ENCODE measurements at places on chromosomes 7 and 10. TPM values are rescaled to one million over a fixed set of nuclear protein-coding genes. Genes with fewer than 3 reads are reported as not detected.

- DNase-seq = no peak
Observed at GRCh38 chr7:3244241-3244814, 56.7 kb upstream of the SDK1 start.

- DNase-seq = no peak
Observed at GRCh38 chr7:145497911-145498525, 618.6 kb upstream of the CNTNAP2 start.

The TNS3 gene
- 63.4 TPM for total RNA-seq

DNA sequence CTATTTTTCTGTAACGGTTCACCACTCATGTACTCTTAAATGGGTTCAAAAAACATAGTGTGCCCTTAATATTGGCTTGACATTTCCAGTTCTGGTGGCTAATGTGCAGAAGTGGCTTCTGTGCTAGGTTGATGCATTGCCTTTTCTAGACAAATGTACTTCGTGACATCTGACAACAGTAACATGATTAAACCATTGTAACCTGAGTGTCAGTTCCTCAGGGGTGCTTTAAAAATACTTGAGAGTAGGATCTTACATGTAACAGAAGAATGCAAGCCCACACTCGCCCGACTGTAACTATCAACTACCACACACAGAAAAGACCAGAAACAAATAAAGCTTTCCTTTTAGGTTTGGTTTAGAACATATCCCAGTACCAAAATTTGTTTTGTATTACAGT is 393.4 kb upstream of the NFE2L3 start:
- DNase-seq = no peak

DNA sequence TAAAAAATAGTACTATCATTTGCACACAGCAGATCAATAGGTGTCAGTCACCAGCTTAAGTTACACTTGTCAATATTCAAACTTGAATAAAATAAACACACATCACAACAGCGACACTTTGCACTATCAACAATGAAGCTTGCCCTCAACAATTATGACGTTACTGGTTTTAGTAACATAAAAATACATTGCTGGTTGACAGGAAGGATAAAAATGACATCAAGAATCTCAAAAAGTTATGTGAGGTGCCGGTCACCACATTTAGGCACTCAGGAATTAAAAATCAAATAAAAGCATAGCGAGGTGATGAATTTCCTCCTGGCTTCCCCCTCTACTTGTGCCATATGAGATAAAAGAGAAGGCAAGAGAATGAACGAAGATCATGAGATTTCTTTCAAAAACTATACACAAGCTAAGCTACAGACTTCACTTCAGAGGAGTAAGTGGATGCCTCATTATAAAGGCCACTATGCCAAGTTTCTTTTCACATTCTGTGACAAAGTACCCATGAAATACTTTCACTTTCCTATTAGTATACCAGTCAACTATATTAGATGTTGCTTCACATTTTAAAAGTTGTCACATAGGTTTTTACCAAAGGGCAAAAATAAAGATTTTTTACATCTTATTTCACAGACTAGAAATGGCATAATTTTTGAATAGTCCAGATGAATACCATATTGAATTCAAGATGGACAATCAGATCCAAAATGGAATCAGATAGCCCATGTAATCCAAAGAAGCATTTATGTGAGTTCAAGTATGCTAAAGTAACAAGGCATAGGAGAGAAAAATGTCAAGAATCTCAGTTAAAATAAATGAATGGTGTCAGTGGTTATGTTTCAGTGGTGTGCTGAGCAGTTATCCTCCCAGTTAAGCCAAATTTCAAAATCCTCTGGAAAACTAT is 3.6 kb downstream of the CCDC71L start:
- no peak for DNase-seq

The GIMAP6 gene
- not detected for total RNA-seq

The NOS3 gene
- total RNA-seq = not detected

DNA sequence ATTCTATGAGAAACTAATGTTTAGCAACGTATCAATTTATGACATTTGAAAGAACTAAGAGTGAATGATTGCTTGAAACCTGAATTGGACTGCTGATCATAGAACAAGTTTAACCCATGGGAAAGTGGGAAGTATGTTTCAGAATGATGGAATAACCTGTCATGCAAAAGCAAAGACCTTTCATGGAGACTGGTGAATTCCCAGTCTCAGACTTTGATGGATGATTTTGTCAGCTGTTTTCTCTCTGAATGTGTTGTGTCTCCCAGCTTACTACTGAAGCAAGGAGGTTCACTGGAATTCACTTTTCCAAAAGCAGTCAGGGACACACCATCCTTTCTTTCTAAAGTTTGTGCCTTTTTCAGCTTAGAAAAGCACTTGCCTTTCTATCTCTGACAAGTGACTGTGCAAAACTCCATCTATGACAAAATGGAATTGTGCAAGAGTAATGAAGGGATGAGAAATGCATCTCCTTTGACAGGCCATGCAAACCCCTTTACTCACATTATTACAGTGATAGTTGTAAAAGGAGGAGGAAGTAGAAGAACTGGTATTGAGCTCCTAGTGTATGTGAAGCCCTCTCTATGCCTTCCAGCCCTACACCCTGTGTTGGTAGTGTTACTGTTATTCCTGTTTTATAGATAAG is 176.1 kb downstream of the PRKG1 start:
- DNase-seq = no peak

GRCh38 chr10:132762267-132762666 is 23.7 kb downstream of the NKX6-2 start:
- DNase-seq = no peak

- no peak for DNase-seq
Observed at GRCh38 chr7:25206765-25207164, 21.5 kb downstream of the NPVF start.

The EPO gene
- 0.29 TPM for total RNA-seq

DNA sequence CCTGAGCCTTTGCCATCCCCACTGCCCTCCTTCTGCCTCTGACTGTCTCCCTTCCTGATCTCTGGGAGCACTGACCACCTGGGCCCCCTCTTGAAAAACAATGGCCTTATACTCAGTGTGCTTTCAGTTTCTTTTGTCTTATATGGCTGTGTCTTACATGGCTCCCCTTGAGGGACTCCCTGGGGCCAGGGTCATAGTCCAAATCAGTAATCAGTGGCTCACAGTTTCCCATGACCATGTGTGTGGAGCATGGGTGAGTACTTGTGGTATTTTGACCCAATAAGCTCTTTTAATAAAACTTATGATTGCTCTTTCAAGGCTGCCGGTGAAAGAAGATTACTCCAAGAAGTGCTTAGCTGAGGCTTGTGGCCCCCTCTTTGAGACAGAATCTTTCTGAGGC is 62.4 kb upstream of the PCBD1 start:
- DNase-seq = no peak

The GRID2IP gene
- total RNA-seq = not detected

The GPR158 gene
- total RNA-seq = 12.3 TPM

DNA sequence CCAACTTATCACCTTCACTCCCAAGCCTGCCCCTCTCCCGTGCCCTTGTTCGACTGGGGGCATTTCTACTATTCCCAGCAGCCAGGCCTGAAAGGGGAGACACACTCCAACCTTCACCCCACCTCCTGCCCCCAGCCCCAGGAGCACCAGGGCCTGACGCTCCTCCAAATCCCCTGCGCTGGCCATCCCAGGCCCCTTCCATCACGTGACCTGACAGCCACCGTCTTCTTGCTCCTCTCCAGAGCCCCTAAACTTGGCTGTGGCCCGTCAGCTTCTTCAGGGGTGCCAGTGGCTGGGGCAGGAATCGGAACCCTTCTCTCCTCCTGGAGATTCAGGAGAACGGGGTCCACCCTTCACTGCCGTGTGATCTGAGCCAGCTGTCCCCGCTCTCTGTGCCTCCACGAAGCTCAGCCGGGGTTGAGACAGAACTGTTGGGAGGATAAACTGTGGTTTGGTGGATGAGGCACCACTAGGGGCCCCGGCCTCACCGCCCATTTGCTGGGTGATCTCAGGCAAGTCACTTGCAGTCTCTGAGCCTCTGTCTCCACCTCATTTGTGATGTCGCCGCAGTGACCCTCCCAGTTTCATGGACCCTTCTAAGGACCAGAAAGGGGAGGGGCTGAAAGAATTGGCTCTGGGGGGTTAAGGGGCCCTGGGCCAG is 91.0 kb downstream of the MYL10 start:
- no peak for DNase-seq

The MMD2 gene
- not detected for total RNA-seq

- DNase-seq = no peak
Observed at GRCh38 chr10:5683065-5683464, 1.6 kb upstream of the TASOR2 start.

DNA sequence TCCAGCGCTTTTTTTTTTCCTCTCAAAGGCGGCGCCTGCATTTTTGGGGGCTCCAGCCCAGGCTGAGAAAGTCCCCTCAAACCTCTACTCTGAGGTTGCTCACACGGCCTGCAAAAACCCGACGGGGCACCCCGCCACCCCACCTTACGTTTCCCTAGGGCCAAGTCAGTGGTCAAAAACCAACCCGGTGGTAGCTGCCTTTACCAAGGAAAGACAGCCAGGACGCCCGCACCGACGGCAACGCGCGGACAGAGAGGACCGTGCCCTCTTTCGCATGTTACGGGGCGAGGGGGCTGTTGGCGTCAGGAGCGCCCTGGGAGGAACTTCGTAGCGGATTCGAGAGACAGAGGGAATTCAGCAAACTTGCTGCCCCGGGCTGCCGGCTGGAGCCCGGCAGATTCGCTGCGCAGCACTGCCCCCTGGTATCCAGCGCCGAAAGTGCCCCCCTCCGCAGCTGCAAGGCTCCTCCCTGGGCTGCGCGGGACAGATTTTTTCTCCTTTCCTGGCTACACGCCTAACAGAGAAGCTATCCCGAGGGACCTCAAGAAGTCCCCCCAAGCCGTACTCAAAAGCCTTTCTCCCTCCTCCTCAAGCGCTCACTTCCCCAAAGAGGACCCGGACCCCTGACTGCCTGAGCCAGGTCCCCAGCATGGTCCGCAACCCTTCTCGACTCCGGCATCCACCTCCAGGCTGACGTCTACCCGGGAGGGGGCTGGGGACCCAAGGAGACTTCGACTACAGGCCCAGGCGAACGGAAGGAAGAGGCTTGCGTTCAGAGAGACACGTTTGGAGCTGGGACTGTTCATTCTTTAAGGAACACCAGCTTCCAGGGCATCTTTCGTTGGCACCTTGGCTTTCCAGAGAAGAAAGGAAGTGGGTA is 27.7 kb upstream of the VAX1 start:
- peak; percentile 66 for DNase-seq

DNA sequence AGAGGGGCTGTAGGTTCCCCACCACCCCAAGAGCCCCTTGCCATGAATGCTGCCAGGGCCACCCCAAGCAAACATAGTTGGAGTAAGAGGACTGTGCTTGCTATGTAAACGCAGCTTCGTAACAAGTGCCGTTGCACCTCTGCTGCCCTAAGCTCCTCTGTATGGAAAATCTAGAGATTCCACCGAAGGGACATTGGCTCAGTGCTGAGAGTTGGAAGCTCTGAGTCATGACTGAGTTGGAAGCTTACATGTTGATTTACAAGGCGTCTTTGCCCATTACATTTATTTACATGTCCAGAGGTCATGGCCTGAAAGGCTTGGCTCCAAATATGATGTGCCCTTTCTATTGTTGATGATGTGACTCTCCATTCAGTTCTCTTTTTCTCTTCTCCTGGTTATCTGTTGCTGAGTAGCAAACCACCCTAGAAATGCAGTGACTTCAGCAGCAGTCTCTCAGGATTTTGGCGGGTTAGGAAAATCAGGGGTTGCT is 233.1 kb upstream of the TCF7L2 start:
- no peak for DNase-seq

- DNase-seq = no peak
Observed at GRCh38 chr7:1540776-1541271, 10.3 kb downstream of the MAFK start.

The EN2 gene
- total RNA-seq = 2.2 TPM

- no peak for DNase-seq
Observed at GRCh38 chr10:62381385-62382102, 7.4 kb downstream of the ZNF365 start.

DNA sequence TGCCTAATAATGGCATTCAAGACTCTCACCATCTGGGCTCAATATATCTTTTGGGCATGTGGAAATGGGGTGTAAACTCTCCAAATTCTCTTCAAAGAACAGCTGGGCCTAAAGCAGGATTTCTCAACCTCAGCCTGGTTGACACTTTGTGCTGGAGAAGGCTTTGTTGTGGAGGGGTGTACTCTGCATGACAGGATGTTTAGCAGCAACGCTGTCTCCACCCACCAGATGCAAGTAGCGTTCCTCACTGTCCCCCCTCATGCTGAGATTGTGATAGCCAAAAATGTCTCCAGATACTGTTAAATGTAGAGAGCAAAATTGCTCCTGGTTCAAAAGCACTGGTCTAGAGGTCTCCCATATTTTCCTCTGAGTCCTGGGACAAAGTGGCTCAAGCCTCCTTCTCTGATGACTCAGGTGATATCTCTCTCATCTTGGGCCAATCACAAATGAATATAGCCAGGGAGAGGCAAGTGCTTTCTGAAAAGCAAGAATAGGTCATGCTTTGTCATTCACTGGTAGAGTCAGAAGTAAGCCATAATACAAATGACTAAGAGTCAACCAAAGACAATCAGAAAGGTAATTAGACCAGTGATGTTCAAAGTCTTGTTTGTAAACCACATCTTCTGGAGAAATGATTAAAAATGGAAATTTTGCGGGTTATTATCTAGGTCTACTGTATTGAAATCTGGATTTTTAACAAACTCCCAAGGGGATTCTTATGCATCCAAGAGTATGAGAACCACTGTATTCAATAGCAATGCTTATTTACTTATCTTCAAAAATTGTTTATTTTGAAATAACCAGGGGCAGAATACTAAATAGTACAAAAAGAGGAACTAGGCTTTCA is 330.8 kb downstream of the PTEN start:
- DNase-seq = no peak

The TRIM8 gene
- total RNA-seq = 11.7 TPM

The TRIM50 gene
- not detected for total RNA-seq

DNA sequence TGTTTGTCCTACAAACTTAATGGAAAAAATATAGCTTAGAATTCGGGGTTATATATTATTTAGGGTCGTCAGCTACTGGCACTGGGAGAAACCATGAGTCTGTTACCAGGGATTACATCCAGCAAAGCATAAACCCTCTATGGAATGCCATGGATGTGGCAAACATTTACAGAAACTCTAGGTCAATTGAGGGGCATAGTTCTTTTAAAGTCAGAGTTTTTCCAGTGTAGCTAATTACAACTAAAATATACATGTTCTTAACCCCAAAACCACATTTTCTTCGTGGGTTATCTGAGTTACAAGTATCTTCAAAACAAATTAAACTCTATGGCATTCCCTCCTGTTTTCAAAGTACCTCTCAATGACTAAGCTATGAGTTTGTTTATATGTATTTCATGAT is 99.3 kb upstream of the THSD7A start:
- DNase-seq = no peak

DNA sequence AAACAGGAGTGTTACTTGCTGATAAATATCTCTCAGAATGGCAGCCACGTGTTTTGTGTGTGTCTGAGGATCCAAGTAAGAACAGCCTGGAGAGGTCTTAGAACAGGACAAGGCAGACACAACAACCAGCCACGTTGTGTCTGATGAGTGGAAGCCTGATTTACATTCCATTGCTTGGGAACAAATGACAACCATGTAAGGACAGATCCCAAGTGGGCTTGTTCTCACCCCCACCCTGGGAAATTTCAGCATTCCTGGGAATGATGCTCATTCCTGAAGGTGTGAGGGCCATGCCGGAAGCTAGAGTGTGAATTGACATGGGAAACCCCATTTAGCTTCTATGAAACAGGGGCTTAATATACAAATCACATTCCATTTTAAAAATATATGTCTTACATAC is 35.9 kb downstream of the IL6 start:
- no peak for DNase-seq

GRCh38 chr7:112501801-112502503 is 21.2 kb downstream of the LSMEM1 start:
- no peak for DNase-seq
